Sigmoid colon (tissue), 7 donors: ENCODE measurements at places on chromosomes 11 and 22. TPM values are rescaled to one million over a fixed set of nuclear protein-coding genes. Genes with fewer than 3 reads are reported as not detected.
A peak's percentile ranks its signal among the peaks of the same experiment; 100 is the strongest.

DNA sequence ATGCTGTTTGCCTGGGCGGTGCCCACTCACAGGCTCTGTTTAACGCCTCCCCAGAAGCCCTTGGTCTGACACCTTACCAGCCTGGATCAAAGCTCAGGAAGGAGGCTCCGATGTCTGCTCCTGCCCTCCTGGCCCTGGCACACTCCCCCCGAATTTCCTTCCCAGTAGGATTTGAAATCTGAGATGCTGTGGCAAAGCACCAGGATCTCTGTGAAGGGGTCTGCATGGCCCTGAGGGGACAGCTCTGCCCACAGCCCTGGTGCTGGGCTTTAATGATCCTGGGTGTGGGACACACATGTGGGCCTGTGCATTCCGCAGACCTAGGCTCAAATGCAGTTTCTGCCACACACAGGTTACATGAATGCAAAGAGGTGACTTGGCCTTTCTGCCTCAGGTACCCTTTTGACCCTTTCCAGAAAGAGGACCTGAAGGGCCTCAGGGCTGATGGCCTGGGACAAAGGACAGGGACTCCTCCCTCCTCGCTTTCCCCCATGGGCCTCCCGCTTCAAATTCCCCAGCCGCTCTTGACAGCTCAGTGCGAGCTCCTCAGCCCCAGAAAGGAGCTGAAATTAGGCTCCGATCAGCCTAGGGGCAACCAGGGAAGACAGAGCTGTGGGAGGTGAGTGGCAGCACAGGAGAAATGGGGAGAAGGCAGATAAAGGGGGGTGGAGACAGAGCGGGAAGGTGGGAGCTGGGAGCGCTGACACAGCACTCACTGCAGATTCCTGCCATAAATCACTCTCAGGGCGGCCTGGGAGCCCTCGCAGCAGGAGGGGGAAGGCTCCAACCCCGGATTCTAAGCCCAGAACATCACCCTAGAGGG, 41.3 kb downstream of the TRIM29 start:
- no peak for DNase-seq

GRCh38 chr11:73478737-73479347, 102.6 kb downstream of the RELT start:
- DNase-seq: no peak

DNA sequence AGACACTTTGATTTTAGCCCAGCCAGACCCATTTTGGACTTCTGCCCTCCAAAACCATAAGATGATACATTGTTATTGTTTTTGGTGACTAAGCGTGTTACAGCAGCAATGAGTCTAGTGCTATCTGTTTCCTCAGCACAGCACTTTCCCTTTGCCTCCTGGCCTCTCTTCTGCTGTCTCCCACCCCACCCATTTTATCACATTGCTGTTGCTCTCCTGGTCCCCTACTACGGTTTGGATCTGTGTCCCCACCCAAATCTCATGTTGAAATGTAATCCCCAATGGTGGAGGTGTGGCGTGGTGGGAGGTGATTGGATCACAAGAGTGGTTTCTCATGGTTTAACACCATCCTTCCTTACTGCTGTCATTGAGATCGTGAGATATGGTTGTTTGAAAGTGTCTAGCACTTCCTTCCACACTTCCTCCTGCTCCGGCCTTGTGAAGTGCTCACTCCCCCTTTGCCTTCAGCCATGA, 59.8 kb upstream of the CD82 start:
- no peak for DNase-seq

DNA sequence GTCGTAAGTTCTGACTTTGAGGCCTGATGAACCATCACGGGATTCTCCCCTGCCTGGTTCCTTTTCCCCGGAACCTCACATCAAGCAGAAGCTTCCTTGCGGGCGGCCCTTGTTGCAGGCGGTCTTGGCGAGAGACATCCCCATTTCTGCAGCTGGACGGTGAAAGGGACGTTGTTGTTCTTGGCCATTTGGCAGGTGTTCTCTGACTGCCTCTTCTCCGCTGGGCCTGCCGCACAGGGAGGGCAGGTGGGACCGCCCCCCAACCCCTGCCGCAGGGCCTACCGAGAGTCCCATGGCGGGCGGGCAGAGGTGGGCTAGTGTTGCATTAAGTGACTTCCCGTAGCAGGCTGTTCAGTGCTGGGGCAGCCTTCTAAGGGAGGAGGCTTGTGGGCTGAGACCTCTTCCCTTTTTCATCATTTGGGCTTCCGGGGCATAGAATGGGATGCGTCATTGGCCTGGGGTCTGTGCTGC, 26.9 kb upstream of the GRAMD4 start:
- DNase-seq: peak; percentile 71

- no peak for DNase-seq
Observed at GRCh38 chr22:37508431-37508992, 10.7 kb downstream of the CARD10 start.

DNA sequence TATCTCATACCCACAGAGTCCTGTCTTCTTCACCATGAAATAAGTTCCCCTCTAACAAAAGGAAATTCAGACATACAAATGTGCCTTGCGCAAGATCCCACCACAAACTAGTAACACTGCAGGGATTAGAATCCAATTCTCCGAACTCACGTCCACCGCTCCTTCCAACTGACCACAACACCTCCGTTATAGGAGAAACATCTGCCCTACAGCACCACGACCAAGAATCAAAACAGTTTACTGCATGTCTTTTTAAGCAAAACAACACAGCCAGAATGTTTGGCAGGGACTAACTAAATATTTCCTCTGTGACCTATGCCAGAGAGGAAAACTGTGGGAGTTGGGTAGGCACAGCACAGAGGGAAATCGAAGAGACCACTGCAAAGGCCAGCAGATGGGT, 72.7 kb upstream of the AKIP1 start:
- DNase-seq: peak; percentile 46

GRCh38 chr11:86274503-86274902, 27.5 kb upstream of the HIKESHI start:
- DNase-seq: no peak

DNA sequence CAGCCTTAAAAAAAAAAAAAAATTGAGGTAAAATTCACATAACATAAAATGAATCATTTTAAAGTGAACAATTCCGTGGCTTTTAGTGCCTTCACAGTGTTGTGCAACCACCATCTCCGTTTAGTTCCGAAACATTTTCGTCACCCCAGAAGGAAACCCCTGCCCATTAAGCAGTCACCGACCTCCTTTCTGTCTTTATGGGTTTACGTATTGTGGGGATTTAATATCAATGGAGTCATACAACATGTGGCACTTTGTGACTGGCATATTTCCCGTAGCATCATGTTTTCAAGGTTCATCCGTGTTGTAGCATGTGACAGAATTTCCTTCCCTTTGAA, 65.5 kb downstream of the BCR start:
- no peak for DNase-seq

DNA sequence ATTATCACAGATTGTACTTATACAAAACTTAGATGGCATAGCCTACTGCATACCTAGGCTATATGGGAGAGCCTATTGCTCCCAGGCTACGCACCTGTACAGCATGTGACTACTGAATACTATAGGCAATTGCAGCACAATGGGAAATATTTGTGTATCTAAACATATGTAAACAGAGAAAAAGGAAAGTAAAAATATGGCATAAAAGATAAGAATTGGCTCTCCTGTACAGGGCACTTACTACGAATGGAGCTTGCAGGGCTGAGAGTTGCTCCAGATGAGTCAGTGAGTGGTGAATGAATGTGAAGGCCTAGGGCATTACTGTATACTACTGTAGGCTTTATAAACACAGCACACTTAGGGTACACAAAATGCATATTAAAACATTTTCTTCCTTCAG, 13.2 kb downstream of the APOL6 start:
- no peak for DNase-seq

DNA sequence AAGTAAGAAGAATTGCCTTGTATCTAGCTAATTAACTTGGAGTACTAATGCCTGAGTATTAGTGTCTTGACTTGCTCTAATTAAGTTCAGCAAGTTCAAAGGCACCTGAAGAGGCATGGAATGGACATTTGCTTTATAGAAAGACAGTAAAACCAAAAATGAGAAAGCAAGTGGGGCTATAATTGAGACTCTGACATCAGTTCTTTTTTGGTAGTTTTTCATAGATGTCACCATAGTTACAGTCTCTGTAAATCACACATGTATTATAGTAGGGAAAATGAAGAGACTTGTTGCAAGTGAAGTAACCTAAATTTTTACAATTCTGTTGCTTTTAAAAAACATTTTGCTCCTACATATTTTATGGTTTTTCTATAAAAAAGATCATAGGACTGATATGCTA, 178.0 kb downstream of the HIPK3 start:
- no peak for DNase-seq

- no peak for DNase-seq
Observed at GRCh38 chr11:90805172-90805571, 582.3 kb upstream of the CHORDC1 start.

GRCh38 chr11:11382858-11383532, 29.9 kb upstream of the CSNK2A3 start:
- no peak for DNase-seq

DNA sequence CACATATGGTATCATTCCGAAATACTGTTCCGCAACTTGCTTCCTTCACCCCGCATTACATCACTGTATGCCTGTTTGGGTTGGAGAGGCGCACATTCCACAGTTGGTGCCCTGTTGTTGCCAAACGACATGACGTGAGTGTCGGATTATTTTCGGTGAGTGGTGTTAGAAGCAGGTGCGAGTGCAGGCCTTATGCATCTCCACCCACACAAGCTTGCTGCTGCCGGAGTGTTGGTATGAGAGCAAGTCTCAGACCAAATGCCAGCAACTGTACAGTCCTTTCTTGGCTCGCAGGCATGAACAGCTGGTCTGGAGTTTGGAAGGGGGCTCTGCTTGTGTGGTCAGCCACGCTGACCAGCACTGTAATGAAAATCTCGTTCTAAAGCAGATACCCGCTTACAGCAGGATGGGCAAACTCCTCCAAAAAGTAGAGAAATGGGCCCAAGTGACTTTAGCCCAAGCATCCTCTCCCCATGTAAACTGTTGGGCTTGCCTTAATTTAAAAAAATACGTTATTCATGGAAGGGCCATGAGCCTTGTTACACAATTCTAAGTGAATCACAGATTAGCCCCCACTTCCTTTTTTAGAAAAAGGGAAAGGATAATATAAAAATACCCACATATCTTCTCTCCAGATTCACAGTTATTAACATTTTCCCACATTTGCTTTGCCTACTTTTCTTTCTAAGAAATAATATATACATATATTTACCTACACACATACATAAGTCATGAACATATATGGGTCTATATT, 48.7 kb upstream of the OR9Q1 start:
- no peak for DNase-seq

DNA sequence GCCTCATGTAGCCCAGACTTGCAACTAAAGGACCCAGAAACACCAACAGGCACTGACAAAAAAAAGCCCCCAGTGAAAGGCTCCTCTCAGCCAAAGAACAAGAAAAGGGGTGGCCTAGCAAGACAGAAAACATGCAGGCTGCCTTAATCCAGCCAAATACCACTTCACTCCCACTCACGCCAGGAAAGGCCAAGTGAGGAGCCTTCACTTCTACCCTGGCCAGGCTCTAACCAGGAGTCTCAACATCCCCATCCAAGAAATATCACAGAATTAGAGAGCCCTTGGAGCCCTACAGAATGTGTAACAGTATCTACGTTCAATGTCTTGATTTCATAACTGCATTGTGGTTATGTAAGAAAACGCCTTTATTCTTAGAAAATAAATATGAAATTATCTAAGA, 149.0 kb downstream of the APOL5 start:
- no peak for DNase-seq

DNA sequence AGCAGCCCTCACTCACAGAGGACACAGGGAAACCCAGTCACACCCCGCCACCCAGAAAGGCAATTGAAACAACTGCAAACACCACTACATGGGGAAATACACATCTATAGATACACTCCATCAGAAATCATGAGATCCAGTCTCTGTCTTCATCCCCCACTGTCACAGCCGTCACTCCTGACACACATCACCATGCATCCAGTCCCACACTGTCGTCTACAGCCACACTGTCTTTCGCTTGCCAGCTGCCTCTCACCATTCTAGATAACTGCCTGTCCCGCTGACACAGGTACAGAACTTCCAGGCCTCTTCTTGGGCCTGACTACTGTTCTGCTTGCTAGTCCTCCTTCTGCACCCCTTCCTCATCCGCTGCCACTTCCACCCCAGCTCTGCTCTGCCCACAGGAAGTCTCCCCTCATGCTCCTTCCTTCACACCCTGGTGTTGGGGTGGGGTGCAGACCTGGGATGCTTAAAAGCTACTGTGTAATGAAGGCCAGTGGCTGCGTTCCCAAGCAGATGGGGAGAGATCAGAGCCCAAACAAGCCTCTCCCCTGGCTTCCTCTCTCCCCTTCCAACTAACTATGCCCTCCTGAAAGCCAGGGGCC, 42.6 kb downstream of the SLC22A12 start:
- no peak for DNase-seq

DNA sequence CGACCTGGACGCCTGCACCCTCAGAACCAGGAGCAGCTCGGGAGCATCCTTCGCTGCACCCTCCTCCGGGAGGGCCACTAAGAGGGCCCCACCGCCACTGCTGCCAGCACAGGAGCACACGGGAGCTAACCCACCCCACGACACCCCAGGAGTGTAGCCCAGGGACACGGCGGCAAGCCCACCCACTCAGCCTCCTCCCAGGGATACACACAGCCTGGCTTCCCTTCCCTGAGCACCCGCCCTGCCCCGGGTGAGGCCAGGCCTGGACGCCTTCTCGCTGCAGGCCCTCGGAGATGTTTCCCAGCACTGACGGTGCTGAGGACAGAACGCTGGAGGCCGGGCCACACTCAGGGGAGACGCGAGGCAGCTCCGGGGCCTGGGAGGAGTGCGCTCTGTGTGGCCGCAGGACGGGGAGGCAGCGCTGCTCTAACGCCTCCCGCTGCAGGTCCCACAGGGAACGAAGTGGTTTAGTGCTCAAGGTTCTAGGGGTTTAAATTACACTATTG, 190.4 kb downstream of the BRD1 start:
- DNase-seq: no peak

- DNase-seq: no peak
Observed at GRCh38 chr11:47418454-47419259, 7.6 kb downstream of the PSMC3 start.

DNA sequence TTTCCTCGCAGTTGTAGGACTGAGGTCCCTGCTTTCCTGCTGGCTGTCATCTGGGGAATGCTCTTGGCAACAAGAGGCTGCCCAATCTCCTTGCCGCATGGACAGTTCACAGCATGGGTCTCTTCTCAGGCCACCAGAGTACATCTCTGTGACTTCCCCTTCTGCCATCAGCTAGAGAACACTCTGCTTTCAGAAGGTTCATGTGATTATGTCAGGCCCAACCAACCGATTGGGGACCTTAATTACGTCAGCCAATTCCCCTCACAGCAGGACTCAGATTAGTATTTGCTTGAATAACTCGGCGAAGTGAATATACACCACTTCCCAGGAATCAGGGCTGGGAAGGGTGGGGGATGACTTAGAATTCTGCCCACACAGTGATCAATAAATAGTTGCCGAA, 61.9 kb upstream of the CSNK2A3 start:
- no peak for DNase-seq

PARVA gene
- total RNA-seq: 195 TPM

CLDN5 gene
- 129 TPM for total RNA-seq

PTPN5 gene
- total RNA-seq: 1.1 TPM

CUL5 gene
- 27.4 TPM for total RNA-seq

STIP1 gene
- total RNA-seq: 58.2 TPM

SMTNL1 gene
- total RNA-seq: not detected

GAB4 gene
- total RNA-seq: not detected

PHOX2A gene
- total RNA-seq: 0.82 TPM

LYVE1 gene
- total RNA-seq: 113 TPM

CTSF gene
- total RNA-seq: 121 TPM

GNG3 gene
- total RNA-seq: not detected

MN1 gene
- total RNA-seq: 21.3 TPM

PRR33 gene
- total RNA-seq: not detected

OR5B21 gene
- not detected for total RNA-seq

SYT13 gene
- total RNA-seq: 3.9 TPM
